Natural killer cell treated with Interleukin-12 subunit alpha and Interleukin-12 subunit beta and Interleukin-15 and Interleukin-18, amount 100 ng/mL, for 72 hours (primary cell): ENCODE measurements at places on chromosomes 7 and 10. TPM values are rescaled to one million over a fixed set of nuclear protein-coding genes. Genes with fewer than 3 reads are reported as not detected.

TET1 gene
- 0.31 TPM for total RNA-seq

KNDC1 gene
- 0.36 TPM for total RNA-seq

AGAP5 gene
- total RNA-seq: 9.8 TPM

RBP4 gene
- not detected for total RNA-seq

BLNK gene
- total RNA-seq: not detected

PPP1R3C gene
- not detected for total RNA-seq

FZD1 gene
- total RNA-seq: not detected

GRCh38 chr10:24305551-24306506, 96.9 kb downstream of the KIAA1217 start:
- no peaks in the 10 kb centered on the region for H3K4me1 ChIP-seq
- H3K4me3 ChIP-seq: no peak overlapping the region
- no peak for DNase-seq
- no peak overlapping the region for H3K27ac ChIP-seq

DNA sequence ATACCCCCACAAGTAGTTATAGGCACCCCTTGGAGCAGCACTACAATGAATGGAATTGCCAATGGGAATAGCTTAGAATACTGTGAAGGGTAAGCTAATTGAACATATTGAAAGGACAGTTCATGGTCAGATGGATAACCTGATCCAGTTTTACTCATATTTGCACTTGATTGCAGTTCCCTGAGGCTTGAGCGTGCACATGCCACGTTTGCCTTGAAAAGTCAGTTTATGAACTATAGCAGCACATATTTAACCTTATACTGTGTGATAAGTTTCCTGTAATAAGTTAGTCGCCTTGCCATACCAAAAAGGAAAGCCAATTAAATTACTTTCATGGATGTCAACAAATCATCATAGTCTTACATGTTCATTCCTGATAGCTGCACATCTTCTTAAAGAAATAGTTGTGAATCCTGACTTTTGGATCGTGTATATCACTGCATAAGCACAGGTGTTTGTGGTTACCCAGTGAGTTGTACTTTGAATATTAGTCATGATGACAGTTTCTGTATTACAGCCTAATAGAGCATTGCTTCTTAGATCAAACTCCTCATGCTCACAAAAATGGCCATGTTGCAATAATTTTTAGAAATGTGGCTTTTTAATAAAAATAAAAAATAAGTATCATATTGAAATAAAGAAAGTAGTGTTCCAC, 21.6 kb downstream of the DNTT start:
- H3K27ac ChIP-seq: no peak overlapping the region
- H3K4me1 ChIP-seq: no peaks in the 10 kb centered on the region
- no peak for DNase-seq
- H3K36me3 ChIP-seq: no peaks in the 10 kb centered on the region

DNA sequence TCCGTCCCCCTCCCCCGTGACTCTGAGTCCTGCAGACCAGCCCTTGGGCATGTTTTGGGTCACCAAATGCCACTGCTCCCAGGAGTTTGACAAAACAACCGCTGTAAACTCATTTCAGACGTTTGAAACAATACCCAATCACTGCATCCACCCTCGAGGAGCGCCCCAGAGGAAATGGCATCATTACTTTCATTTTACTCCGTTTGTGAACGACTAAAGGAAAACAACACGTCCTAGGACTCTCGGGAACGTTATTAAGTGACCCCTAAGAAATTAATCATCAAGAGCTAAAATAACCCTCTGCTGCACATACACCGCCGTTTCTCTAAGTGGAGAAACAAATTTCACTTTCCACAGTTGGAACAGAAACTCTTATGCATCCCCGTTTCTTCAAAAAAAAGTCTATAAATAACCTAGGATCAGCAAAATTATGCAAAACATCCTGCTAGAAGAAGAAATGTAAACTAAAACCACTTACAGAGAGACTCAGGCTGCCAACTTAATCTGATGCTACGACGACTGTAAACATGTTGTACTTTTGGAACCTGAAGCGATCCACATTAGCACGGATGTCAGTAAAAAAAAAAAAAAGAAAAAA, 109.9 kb upstream of the EFCAB10 start:
- peak; percentile 54 for DNase-seq
- peaks cover 27% of the 10 kb centered on the region for H3K4me1 ChIP-seq
- peak overlapping the region; percentile 74 for H3K27ac ChIP-seq
- no peaks in the 10 kb centered on the region for H3K36me3 ChIP-seq
- peaks cover 4% of the 10 kb centered on the region for H3K27me3 ChIP-seq

- no peaks in the 10 kb centered on the region for H3K36me3 ChIP-seq
- H3K27me3 ChIP-seq: peaks cover 2% of the 10 kb centered on the region
- H3K4me1 ChIP-seq: no peaks in the 10 kb centered on the region
- H3K4me3 ChIP-seq: no peak overlapping the region
- H3K27ac ChIP-seq: no peak overlapping the region
These were observed 322.1 kb upstream of the AUTS2 start for GRCh38 chr7:69276011-69276729.

DNA sequence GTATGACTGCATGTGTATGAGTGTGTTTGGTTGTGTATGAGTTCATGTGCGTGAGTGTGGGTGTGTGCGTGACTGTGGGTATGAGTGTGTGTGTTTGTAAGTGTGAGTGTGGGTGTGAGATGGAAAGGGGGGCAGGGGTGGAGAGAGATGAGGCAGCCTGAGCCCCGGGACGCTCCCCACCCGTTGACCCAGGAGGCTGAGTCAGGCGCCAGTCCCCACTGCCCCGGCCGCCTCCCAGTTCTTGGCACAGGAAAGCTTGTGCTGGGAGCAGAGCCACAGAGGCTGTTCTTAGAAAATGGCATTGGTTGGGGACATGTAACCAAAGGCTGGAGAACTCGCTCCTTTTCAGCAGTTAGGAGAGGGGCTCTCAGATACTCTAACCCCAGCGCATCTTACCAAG, 27.8 kb upstream of the NUB1 start:
- peaks cover 6% of the 10 kb centered on the region for H3K36me3 ChIP-seq
- H3K4me3 ChIP-seq: no peak overlapping the region
- no peak overlapping the region for H3K27ac ChIP-seq
- no peak for DNase-seq
- H3K27me3 ChIP-seq: no peaks in the 10 kb centered on the region

- H3K27me3 ChIP-seq: no peaks in the 10 kb centered on the region
- no peaks in the 10 kb centered on the region for H3K36me3 ChIP-seq
- no peak for DNase-seq
These were observed 50.4 kb upstream of the NFE2L3 start for GRCh38 chr7:26101361-26102151.

DNA sequence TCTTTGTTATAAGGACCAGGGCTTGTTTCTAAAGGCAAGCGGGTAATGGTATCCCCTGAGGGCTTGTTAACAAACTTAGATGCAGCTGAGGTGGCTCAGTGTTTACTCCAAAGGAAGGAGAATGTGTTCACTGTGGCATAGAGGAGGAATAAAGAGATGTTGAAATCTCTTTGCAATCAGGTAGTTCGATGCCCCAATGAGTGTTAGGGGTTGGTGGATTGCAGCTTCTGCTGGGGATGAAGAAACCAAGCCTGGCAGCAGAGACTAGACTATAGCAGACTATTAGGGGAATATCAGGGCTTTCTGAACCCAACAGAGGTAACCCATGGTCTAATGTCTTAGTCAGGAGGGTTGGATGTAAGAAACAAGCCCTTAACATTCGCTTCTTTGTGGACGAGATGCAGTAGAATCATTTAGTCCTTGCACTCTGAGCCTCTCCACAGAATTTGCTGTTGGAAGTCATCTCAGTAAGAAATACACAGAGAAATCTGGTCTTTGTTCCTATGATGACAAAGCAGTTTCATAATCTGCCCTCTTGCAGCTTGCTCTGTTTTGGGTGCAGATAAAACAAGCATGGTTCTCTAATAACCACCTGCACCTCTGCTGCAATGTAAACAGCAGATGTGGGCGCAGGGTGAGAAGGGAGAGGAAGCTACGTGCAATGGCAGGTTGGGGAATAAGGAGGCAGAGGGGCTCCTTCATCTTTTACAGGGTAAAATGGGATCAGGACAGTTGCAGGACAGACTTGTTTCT, 108.6 kb downstream of the NRF1 start:
- H3K36me3 ChIP-seq: peaks cover 28% of the 10 kb centered on the region
- H3K27ac ChIP-seq: no peak overlapping the region
- no peak for DNase-seq
- H3K27me3 ChIP-seq: no peaks in the 10 kb centered on the region

- H3K36me3 ChIP-seq: peaks cover 28% of the 10 kb centered on the region
- no peak overlapping the region for H3K4me3 ChIP-seq
- DNase-seq: no peak
- no peaks in the 10 kb centered on the region for H3K27me3 ChIP-seq
- H3K4me1 ChIP-seq: peaks cover 29% of the 10 kb centered on the region
- no peak overlapping the region for H3K27ac ChIP-seq
These were observed 76.5 kb upstream of the GRID1 start for GRCh38 chr10:86443069-86443468.

DNA sequence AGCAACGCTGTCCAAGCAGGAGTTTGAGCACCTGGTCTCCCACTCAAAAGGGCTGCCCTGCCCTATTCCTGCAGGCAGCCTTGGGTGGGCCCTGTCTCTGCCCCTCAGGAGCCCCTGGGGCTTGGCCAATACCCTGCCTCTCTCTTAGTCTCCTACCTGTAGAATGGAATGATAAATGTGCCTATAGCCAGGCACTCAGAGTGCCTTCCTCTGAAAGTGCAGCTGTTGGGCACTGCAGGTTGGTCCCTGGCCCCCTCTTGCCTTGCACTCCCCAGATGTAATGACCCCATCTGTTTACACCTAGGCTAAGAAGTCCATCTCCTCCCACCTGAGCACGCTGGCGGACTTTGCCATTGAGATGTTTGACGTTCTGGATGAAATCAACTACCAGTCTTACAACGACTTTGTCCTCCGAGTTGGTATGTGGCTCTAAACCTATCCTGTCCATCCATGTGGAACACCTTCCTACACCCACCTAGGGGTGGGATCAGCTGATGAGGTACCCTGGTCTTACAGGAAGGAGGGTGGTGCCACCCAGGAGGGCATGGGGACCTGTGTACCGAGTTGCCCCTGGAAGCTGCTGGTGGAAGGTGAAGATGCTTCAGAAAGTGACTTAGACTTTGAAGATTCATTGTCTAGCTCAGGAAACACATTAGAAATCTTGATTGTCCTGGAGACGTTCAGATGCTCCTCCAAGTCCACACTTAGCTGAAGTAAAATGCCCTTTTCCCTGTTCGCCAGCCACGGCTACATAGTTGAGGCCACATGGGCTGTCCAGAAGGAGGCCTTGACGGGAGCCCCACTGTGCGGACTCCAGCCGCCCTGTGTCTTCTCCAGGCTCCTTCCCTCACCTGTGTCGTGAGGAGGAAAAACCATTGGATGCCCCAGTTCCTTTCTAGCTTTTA, 134.1 kb downstream of the ADCY1 start:
- no peak for DNase-seq
- no peak overlapping the region for H3K4me3 ChIP-seq
- H3K27me3 ChIP-seq: peaks cover 17% of the 10 kb centered on the region

DNA sequence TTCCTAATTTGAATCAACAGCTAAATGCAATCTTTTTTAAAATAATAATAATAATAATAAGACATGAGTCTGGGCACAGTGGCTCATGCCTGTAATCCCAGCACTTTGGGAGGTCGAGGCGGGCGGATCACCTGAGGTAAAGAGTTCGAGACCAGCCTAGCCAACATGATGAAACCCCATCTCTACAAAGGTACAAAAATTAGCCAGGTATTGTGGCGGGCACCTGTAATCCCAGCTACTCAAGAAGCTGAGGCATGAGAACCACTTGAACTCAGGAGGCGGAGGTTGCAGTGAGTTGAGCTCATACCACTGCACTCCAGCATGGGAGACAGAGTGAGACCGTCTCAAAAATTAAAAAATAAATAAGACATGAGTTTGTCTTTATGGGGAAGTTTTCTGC, 3.9 kb downstream of the DIP2C start:
- H3K27me3 ChIP-seq: peaks cover 35% of the 10 kb centered on the region
- no peak overlapping the region for H3K4me3 ChIP-seq
- H3K36me3 ChIP-seq: no peaks in the 10 kb centered on the region
- H3K4me1 ChIP-seq: no peaks in the 10 kb centered on the region

- peaks cover 29% of the 10 kb centered on the region for H3K27me3 ChIP-seq
- no peak overlapping the region for H3K27ac ChIP-seq
- no peak for DNase-seq
- no peak overlapping the region for H3K4me3 ChIP-seq
- no peaks in the 10 kb centered on the region for H3K4me1 ChIP-seq
These were observed 40.2 kb upstream of the PAX2 start for GRCh38 chr10:100705139-100705538.
